ENCODE measurements at places on chromosomes 6 and 20.
A peak's percentile ranks its signal among the peaks of the same experiment; 100 is the strongest.

GRCh38 chr6:143431226-143431625 lies 19.3 kb downstream of the ADAT2 start:
- DNase-seq = no peak

GRCh38 chr20:1964659-1965405 lies 29.0 kb downstream of the PDYN start:
- DNase-seq = no peak

- peak; percentile 79 for DNase-seq
These were observed 454 bp downstream of the L3MBTL3 start for GRCh38 chr6:130018744-130019325.

GRCh38 chr20:15242773-15243172 lies 905.4 kb upstream of the FLRT3 start:
- DNase-seq = no peak

DNA sequence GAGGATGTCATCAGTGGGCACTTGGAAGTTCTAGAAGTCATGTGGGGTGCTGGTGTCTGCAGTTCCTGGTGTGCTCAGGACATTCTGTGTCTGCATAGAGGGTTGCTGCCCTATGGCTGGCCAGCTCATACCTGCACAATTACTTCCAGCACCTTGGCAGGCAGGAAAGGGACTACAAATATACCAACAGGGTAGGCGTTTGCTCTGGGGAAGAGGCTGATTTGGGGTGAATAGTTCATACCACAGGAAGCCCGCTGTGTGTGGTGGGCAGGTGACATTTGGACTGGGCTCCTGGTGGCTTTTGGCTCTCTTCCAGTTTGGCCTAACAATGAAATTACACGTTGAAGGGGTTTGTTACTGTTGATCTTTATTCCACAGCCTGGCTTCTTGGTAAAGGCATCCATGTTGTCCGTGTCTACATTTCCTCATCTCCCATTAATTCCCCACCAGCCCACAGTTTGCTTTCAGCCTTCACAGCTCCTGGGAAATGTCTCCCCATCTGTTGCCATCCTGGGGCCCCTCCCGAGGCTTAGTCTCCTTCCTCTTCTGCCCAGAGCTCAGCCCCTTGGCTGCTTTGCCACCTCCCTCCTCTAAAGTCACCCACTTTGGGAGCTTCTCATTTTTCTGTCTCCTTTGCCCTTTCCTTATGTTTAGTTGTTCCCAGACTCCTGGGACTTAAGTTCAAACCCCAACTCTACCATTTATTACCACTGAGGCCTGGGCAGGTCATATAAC lies 88.1 kb downstream of the RSPH3 start:
- peak; percentile 65 for DNase-seq

GRCh38 chr20:40970218-40970617 lies 58.4 kb upstream of the TOP1 start:
- no peak for DNase-seq

DNA sequence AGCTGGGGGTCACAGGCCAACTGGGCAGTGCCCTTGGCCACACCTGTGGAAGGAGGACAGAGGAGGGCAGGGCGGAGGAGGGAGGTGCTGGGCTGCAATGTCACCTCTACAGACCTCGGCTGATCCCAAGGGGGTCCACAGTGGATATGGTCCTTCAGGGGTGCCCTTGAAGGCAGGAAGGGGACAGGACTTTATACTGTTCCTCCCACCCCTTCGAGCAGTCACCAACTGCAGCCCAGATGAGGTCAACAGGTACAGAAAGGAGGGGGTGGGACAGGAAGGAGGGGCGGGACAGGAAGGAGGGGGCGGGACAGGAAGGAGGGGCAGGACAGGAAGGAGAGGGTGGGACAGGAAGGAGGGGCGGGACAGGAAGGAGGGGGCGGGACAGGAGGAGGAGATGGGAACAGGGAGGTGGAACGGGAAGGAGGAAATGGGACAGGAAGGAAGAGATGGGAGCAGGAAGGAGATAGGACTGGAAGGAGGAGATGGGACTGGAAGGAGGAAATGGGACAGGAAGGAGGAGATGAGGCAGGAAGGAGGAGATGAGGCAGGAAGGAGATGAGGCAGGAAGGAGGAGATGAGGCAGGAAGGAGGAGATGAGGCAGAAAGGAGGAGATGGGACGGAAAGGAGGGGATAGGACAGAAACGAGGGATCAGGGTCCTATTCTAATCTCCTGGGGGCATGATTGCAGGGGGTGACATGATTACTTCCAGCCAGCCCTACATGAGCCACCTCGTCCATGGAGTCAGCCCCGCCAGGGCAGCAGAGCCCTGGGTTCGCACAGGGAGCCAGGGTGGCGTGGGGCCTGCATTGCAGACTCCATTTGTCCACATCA lies 19.4 kb upstream of the MRGBP start:
- DNase-seq = peak; percentile 76

DNA sequence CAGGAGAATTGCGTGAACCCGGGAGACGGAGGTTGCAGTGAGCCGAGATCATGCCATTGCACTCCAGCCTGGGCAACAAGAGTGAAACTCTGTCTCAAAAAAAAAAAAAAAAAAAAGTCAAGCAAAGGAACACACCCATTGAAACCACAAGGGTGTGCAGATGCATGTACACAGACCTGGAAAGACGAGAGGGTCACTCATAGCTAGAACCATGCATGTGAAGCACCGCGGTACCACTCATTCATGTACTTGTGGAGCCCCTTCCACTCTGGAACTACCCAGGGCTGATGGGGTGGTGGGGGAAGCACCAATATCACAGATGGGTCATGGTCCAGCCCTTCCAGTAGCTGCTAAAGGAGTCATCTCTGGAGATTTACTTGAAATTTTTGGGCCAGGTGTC lies 7.4 kb upstream of the TJAP1 start:
- DNase-seq = no peak

- peak; percentile 36 for DNase-seq
These were observed 865.3 kb upstream of the GJE1 start for GRCh38 chr6:141267420-141267819.

DNA sequence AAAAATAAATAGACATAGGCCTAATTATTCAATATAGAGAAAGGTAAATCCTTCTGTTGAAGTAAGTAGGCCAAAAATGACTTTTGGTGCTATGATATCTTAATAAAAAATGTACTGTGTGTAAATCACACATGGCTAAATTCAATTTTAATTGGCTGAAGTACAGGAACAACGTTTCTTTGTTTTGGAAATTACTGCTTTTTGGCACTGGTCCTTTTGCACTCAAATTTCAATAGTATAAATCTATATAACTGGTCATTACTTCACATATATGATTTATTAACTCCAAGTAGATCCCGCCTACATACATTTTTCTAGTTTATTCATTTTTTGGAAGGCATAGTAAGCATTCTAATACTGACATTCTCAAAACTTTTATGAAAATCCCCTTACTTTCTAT lies 114.5 kb downstream of the RALGAPA2 start:
- no peak for DNase-seq

GRCh38 chr6:168541307-168541706 lies 100.3 kb downstream of the SMOC2 start:
- DNase-seq = no peak

- no peak for DNase-seq
These were observed 152.0 kb downstream of the TSHZ2 start for GRCh38 chr20:53124075-53124551.

GRCh38 chr20:58086763-58087561 lies 141.5 kb downstream of the ANKRD60 start:
- no peak for DNase-seq

DNA sequence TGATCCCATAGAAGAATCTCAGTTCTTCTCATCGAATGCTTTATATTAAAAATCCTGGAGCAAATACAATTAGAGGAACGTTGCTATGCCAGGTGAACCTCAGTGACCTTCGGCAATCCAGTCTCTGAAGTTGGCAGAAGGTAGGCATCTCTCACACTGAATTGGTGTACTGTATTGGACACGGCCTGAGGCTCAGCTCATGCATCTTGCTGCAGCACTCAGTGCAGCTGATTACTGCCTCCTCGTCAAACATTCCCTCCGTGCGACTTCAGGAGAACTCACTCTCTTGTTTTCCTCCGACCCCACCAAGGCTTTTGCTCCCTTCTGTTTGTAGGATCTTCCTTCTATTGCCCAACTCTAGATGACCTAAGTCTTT lies 90.5 kb downstream of the GPR6 start:
- no peak for DNase-seq

DNA sequence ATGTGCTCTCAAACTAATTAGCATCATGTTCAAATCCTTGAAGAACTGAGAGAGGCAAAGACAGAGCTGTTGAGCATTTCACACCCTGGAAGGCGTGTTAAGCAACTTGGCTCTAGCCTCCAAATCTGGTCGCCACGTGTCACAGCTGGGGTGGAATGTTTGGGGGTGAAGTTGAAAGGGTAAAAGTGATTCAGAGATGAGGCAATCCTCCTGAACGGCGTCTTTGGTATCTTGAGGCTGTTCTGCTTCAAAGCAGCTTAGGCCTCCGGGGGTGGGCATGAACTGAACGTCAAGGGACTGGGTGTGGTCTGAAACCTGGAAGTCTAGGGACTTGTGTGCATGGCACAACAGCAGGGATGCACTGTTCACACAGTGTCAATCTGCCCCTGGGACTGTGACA lies 62.3 kb downstream of the TRAM2 start:
- no peak for DNase-seq

DNA sequence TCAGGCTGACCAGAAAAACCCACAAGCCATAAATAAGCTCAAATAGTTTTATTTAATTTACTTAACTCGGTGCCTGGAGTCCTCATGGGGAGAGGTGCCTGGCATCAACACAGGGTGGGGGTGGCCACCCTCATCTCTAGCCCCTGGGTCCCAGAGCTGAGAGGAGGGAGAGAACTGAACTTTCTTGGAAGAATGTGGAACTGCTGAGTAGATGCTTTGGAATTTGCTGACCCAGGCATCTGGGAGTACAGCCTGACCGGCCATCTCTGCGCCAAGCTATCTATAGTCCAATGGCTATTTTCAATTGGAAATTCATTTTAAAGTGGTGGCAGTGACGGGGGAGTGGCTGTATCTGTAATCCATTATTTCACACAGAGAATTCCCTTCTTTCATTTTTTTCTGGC lies 104.8 kb downstream of the CDH26 start:
- no peak for DNase-seq

- DNase-seq = no peak
These were observed 18.0 kb downstream of the APCDD1L start for GRCh38 chr20:58497076-58497641.

DNA sequence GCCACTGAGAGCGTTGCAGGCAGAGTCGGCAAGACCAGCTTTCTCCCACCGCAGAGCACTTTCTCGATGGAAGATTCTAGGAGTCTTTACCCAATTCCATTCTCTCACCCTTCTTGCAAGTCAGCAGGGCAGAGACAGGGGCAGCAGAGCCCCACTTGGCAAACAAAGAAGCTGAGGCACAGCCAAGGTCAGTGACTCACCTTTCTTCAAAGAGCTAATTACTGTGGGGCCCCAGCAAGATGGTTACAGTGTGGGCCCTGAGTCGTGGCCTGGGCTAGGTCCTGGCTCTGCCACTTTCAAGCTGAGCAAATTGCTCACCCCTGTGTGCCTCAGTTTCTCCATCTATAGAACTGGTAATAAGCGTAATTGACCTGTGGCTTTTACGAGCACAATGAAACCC lies 277.0 kb downstream of the PREX1 start:
- DNase-seq = no peak

Data from activated effector memory CD4-positive, alpha-beta T cell treated with anti-CD3 and anti-CD28 coated beads, Interleukin-2, amount 50 U/mL, for 16 hours (primary cell).